ENCODE measurements at places on chromosomes 4 and X.

- DNase-seq, result no peak
These were observed 15.9 kb downstream of the MID1IP1 start for GRCh38 chrX:38817004-38817703.

DNA sequence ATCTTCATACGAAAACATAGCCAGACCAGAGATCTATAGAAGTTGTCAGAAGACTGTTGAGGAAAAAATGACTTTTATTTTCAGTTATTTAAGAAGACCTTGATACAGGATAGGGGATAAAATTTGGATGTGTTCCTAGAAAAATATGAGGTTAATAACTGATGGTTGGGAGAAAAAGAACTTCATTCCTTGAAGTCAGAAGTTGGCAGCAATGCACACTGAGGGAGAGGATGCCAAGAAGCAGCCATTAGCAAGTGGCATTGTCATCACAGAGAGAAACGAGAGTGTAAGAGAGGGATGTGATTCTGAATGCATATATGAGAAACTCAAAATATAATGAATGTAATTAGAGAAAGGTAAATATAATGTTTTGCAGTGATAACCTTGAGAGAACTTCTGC, 382.1 kb upstream of the EPHA5 start:
- no peak for DNase-seq

GRCh38 chrX:36198575-36198974, 279.0 kb downstream of the CFAP47 start:
- DNase-seq, result no peak

GRCh38 chr4:26204249-26204825, 116.5 kb upstream of the RBPJ start:
- DNase-seq, result no peak

GRCh38 chr4:109873791-109874514, 26.0 kb downstream of the LRIT3 start:
- DNase-seq, result no peak

DNA sequence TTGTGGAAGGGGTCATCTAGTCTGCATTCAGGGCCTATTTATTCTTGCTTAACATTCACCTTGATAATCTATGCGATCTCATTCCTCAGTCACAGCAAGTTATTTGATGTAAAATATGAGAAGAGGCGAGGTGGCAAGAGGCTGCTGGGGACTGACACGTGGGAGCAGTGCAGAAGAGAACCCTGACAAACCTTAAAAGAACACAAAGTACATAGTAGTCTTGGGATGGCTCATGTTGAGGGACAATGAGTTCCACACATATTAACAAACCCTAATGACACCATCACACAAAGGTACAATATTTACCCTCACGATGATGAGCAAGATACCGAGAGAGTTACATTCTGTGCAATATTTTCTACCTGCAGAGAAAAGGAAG, 57.5 kb downstream of the MAML3 start:
- no peak for DNase-seq

- no peak for DNase-seq
These were observed 50.0 kb downstream of the NOP14 start for GRCh38 chr4:2913168-2913567.

GRCh38 chr4:83864097-83864817, 328.3 kb downstream of the GPAT3 start:
- DNase-seq, result no peak

DNA sequence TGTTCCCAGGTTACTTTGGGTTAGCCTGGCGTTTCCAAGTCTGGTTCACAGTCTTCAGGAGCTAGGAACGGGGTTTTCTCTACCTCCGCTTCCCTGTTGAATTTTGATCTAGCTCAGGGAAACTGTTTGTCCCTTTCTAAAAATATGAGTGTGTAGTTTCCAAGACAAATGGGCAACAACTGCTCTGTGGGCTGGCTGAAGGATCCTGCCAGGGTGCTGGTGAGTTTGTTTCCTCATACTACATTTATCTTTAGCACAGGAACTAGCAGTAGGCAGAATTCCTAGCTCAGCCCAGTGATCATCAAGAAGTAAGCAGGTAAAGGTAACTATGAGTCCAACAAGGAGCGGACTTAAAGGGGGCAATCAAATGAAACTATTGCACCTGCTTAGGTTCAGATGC, 13.3 kb upstream of the FAM47E start:
- no peak for DNase-seq

DNA sequence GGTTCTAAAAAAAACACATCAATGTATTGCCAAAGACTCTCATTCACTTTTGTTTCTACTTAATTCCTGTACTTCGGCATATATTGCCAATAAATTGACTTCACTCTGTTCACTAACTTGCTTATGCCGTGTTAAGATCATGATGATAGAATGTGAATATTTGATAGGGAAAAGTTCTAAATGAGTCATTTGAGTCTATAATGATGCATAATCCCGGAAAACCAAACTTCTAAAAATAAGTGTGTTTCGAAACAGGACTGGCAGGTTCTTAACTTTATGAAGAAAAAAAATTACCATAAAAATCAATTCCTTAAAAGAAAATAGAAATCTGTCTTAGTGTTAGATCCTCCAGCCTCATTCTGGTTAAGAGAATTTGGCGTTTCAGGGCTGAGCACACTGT, 387.5 kb upstream of the FTHL17 start:
- no peak for DNase-seq

GRCh38 chr4:123166023-123166422, 230.6 kb upstream of the SPRY1 start:
- DNase-seq, result no peak

All from DMS 273 treated with DMSO at 0.1 percent for 48 hours (cell line).